Fibroblast of lung (primary cell): ENCODE measurements at places on chromosomes 12 and 14.

GRCh38 chr12:108788076-108788782, 56.9 kb upstream of the CORO1C start:
- no peak for DNase-seq

GRCh38 chr14:68449561-68450181, 343.2 kb downstream of the ZFP36L1 start:
- no peak for DNase-seq

- no peak for DNase-seq
Observed at GRCh38 chr12:94309373-94309772, 150.3 kb downstream of the CEP83 start.

DNA sequence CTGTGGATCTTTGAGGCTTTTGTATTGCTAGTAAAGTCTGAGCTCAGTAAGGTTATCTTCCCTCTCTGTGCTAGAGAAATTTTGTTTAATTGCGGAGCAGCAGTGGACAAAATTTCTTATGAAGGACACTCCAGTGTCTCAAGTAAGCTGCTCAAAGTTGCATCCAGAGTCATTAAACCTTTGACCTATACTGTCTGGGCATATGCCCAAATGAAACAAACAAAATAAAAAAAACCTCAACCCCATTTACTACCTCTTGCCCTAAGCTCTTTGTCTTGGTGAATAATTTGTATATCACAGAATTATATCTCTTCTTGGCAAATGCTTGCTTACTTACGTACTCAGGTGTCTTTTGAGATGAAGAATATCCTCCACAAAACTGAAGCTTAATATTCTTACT, 465.2 kb downstream of the SOX5 start:
- DNase-seq = peak; percentile 22
